GM04504 (cell line): ENCODE measurements at places on chromosomes 1 and 21.

- DNase-seq, result no peak
These were observed 14.3 kb downstream of the LRRC41 start for GRCh38 chr1:46289134-46289494.

GRCh38 chr21:35366394-35367080 lies 317.4 kb upstream of the RUNX1 start:
- peak; percentile 75 for DNase-seq

DNA sequence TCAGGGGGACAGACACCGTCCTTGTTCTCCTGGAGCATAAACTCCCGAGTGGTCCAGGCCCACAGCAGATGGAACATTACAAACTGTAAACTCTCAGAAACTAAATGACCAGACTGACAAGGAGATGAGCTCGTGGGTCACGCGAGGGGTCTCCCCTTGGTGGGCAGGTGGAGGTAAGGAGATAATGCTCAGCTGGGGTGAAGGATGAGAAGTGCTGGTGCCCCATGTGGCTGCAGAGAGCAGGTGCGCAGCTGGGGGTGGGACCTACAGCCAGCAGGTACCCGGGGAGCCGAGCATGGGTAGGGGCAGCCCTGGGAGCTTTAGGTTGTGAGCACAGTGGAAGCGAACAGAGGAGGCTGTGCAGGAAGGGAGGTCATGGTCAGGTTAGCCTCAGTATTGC lies 40.1 kb downstream of the AJAP1 start:
- DNase-seq, result no peak

- no peak for DNase-seq
These were observed 46.4 kb downstream of the TMCC2 start for GRCh38 chr1:205274041-205274691.

- DNase-seq, result no peak
These were observed 69.5 kb downstream of the GRIK3 start for GRCh38 chr1:36964830-36965229.

- DNase-seq, result no peak
These were observed 154.5 kb upstream of the SPAG17 start for GRCh38 chr1:118339400-118340124.

DNA sequence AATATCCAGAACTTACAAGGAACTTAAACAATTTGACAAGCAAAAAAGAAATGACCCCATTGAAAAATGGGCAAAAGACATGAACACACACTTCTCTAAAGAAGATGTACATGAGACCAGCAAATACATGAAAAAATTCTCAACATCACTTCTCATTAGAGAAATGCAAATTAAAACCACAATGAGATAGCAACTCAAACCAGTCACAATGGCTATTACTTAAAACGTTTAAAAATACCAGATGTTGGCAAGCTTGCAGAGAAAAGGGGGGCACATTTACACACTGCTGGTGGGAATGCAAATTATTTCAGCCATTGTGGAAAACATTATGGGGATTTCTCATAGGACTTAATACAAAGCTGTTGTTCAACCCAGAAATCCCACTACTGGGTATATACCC lies 1634.0 kb downstream of the NCAM2 start:
- DNase-seq, result no peak

GRCh38 chr1:203325026-203325417 lies 19.7 kb downstream of the BTG2 start:
- DNase-seq, result no peak

DNA sequence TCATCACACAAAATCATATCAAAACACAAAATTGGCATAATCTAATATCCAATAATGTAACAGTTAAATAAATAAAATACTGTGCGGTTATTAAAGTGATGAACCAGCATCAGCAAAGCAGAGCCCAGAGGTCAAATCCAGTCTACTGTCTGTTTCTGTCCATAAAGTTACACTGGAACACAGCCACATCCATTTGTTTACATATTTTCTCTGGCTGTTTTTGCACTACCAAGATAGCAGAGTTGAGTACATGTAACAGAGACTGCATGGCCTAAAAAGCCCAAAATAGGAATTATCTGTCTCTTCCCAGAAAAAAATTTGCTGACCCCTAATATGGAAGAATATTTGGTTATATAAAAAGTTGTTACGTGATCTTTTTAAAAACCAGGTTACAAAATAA lies 242.2 kb upstream of the DMRTA2 start:
- no peak for DNase-seq

GRCh38 chr1:39829791-39830533 lies 41.3 kb upstream of the BMP8B start:
- DNase-seq, result no peak

- no peak for DNase-seq
These were observed at the start of gene STUM for GRCh38 chr1:226548256-226549093. Gene STUM (plus strand): TSS chr1:226548764. CDS start chr1:226548905, 141 bp downstream.

GRCh38 chr1:210328746-210329503 lies at the start of gene HHAT:
Gene HHAT (plus strand): TSS chr1:210328902. CDS start chr1:210348976, 20,074 bp downstream.
- DNase-seq, result peak; percentile 56

GRCh38 chr1:217617126-217617525 lies 13.8 kb downstream of the GPATCH2 start:
- DNase-seq, result no peak

DNA sequence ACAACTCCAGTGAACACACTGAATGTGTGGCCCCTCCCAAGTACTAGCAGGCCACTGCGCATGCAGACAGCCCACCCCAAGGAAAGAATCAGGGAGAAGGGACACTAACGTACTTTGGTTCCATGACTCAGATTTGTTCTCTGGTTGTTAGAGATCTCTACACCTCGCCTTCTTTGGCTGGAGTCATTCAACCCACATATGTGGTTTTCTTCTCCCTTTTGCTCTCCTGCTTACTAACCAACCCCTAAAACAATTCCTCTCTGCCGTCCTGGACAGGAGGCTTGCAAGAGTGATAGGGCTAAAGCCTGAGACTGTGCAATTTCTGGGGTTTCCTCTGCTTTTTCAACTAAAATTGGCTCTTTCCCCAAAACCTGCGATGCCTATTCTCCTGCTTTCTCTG lies 5.7 kb upstream of the CD48 start:
- DNase-seq, result no peak

- no peak for DNase-seq
These were observed 170.5 kb downstream of the TTLL7 start for GRCh38 chr1:83828456-83828855.

GRCh38 chr1:54017979-54018378 lies at the start of gene LDLRAD1:
Gene LDLRAD1 (minus strand): TSS chr1:54018186. CDS start chr1:54018112, 74 bp downstream.
- DNase-seq, result no peak

DNA sequence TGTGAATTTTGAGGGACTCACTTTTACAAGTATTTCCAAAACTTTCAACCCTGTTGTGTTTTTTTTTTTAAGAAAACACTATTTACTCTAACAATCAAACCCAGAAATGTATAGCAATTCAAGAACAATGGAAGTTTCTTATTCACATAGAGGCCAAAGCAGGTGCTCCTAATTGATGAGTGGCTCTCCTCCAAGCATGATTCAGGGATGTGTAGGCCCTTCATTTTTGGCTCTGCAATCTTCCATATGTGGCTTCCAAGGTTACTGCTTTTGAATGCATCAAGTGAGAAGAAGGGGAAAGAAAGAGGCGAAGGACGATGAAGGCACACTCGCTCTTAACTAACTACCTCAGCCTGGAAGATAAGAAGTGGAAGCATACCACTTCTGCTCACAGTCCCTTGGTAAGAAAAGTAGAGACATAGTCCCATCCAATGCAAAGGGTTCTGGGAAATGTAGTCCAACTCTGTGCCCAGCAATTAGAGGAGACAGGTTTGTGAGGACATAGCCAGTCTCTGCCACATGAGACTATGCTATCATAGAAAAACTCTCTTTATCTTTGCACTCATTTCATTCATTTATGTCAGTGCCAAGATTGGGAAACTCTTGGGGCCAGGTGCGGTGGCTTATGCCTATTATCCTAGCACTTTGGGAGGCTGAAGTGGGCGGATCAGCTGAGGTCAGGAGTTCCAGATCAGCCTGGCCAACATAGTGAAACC lies 46.0 kb downstream of the OPTC start:
- no peak for DNase-seq

GRCh38 chr1:18470671-18471355 lies 9.9 kb upstream of the KLHDC7A start:
- DNase-seq, result no peak

GRCh38 chr1:38523568-38523939 lies 336.0 kb downstream of the RRAGC start:
- DNase-seq, result no peak

DNA sequence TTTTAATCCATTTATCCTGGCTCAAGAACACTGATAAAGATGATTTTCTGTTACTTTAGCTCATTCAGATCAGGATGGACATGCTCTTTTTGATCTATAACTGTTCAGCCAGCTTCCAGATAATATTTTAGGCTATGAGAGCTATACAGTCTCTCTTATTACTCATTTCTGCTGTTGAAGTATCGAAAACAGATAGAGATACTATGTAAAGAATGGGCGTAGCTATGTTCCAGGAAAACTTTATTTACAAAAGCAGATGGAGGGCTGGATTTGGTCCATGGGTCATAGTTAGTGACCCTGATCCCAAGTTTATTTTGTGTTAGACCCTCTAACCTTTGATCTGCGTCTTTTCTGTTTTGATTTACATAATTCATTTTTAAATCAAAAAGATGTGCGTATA lies 78.8 kb upstream of the TENT5C start:
- DNase-seq, result no peak

GRCh38 chr21:34882719-34883131 lies 166.4 kb downstream of the RUNX1 start:
- DNase-seq, result no peak

DNA sequence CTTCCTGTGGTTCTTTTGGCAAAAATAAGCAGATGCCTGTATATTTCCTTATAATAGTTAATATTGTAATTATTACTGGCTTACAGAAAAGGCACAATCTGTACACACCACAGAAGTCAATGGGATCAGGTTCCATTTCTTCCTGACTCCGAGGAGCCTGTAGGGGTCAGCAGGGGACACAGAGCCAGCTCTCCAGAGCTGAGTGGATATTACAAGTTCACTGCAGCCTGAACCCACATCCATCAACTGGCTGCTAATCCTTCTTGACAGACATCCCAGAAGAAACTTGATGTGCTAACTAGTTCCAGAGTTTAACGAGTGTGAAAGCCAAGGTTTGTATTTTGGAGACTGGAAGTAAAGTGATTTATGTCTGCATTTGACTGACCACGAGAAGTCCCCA lies 203.8 kb downstream of the LMX1A start:
- no peak for DNase-seq

DNA sequence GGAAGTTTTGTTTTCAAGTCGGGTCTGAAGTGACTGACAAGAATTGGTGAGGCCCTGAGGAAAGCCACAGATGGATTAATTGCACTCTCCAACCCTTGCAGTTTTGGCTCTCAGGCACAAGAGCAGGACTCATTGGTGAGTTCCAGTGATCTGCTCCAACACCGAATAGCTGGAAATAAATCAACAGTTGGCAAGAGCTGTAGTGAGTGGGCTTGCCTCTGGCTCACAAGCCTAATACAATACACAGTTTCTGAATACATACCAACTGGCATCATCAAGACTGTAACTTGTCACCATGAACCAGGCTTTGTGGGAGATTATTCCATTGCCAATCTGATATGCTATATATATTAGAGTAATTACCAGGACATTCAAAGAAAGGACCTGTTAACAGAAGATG lies 131.6 kb downstream of the GRIK1 start:
- no peak for DNase-seq

- no peak for DNase-seq
These were observed 9.5 kb downstream of the RHEX start for GRCh38 chr1:206062464-206062863.

GRCh38 chr1:145716641-145717345 lies 2.5 kb upstream of the CD160 start:
- no peak for DNase-seq

GRCh38 chr1:43206600-43207228 lies 34.6 kb downstream of the CFAP57 start:
- peak; percentile 93 for DNase-seq

DNA sequence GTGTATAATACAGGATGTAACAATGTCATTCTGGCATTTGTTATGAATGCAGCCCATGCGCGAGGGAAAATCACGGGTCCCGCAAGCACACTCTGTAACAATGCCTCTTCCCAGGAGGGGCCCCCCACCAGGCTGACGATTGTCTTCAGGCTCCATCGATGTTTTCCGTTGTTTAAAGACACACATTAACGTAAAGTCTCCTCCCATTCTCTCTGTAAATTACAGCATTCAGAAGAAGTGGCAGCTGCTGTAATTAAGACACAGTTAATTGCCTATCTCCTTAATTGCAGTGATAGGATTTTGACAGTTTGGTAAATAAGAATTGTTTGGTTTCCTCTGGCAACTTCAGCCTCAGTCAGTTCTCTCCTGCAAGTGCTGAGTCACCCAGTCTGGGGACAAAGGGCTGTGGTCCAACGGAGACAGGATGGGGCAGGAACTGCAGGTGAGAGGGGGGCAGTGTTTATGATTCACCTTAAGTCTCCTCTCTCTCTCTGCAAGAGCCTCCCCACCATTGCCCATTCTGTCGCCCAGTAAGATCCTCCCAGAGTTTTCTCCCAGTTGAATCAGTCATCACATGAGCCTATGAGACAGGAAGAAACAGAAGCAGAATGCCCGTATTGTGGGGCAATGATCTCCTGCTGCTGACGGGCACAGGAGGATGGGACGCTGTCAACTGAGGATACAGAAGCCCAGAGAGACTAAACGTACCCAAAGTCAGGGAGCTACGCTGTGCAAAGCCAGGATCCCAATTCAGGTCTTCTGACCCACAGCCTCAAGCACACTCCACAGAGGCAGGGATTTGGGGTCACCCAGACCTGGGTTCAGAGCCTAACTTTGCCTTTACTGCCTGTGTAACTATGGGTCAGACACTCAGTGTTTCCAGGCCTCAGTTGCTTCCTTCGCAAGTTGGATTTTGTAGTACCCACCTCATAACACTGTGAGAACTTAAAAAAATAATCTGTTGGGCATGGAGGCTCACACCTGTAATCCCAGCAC lies 110.0 kb downstream of the ADSS2 start:
- no peak for DNase-seq

DNA sequence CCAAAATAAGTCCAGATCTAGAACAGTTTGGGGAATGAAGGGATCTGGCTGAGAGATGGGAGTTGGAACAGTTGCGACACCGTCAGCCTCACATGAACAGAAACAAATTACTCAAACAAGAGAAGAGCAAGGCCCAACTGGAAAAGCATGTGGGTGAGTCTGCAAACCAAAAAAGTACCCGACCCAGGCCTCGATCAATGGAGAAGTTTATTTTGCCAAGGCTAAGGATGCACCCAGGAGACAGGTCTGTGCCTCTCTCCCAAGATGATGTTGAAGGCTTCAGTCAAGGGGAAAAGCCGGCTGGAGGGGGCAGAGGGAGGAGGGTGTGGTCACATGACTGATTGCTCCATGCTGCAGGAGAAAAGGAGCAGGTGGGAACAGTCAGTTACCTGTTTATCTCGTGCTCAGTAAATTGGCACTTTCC lies 42.3 kb downstream of the KRTAP10-1 start:
- DNase-seq, result no peak
